ENCODE measurements at places on chromosomes 2 and 18. TPM values are rescaled to one million over a fixed set of nuclear protein-coding genes. Genes with fewer than 3 reads are reported as not detected.

The ABCA12 gene
- under 0.01 TPM for total RNA-seq

The GCG gene
- total RNA-seq, result not detected

The SP100 gene
- total RNA-seq, result 64.9 TPM

The RAX gene
- not detected for total RNA-seq

The TUBB8B gene
- not detected for total RNA-seq

The COX5B gene
- total RNA-seq, result 459 TPM

The AQP12A gene
- not detected for total RNA-seq

The CTAGE1 gene
- not detected for total RNA-seq

The ANKRD29 gene
- total RNA-seq, result 0.79 TPM

The SERPINB13 gene
- total RNA-seq, result not detected

The BOLL gene
- not detected for total RNA-seq

The INO80D gene
- 6.5 TPM for total RNA-seq

The TMEM37 gene
- 0.20 TPM for total RNA-seq

The CDH2 gene
- total RNA-seq, result 2.2 TPM

The COX7A2L gene
- total RNA-seq, result 128 TPM

The TBR1 gene
- under 0.01 TPM for total RNA-seq

The CRYGD gene
- not detected for total RNA-seq

The FER1L5 gene
- total RNA-seq, result not detected

The CYRIA gene
- 26.4 TPM for total RNA-seq

The CXXC1 gene
- 35.3 TPM for total RNA-seq

The RNF152 gene
- total RNA-seq, result 180 TPM

The ALK gene
- total RNA-seq, result not detected

The ALPP gene
- not detected for total RNA-seq

The CD28 gene
- total RNA-seq, result 0.20 TPM

The IGFBP5 gene
- 5.0 TPM for total RNA-seq

The PLB1 gene
- total RNA-seq, result 0.22 TPM

The TTN gene
- 0.60 TPM for total RNA-seq

The CABYR gene
- 0.60 TPM for total RNA-seq

The TMEM150A gene
- 6.1 TPM for total RNA-seq

The CD302 gene
- 5.7 TPM for total RNA-seq

The MC5R gene
- not detected for total RNA-seq

The PROM2 gene
- total RNA-seq, result 0.22 TPM

The TDRD15 gene
- total RNA-seq, result not detected

The TTC21B gene
- 15.7 TPM for total RNA-seq

The HOXD12 gene
- not detected for total RNA-seq

The SLC5A7 gene
- total RNA-seq, result not detected

The HOXD1 gene
- total RNA-seq, result 6.7 TPM

The D2HGDH gene
- total RNA-seq, result 7.8 TPM

The GALNT13 gene
- total RNA-seq, result 0.22 TPM

The LIPG gene
- total RNA-seq, result 6.1 TPM

The LAMA1 gene
- total RNA-seq, result 0.20 TPM

The ZNF236 gene
- 3.9 TPM for total RNA-seq

The PRSS56 gene
- not detected for total RNA-seq

The UXS1 gene
- 19.2 TPM for total RNA-seq

The ABCG5 gene
- not detected for total RNA-seq

The ALLC gene
- total RNA-seq, result not detected

The CRYGC gene
- not detected for total RNA-seq

The ITPRIPL1 gene
- 2.0 TPM for total RNA-seq

The GEN1 gene
- 3.0 TPM for total RNA-seq

The LBX2 gene
- total RNA-seq, result 0.65 TPM

The ZNF385B gene
- not detected for total RNA-seq

The ERFE gene
- total RNA-seq, result under 0.01 TPM
